Mesenteric fat pad (tissue), 1 donor: ENCODE measurements at places on chromosomes 3 and 15. TPM values are rescaled to one million over a fixed set of nuclear protein-coding genes. Genes with fewer than 3 reads are reported as not detected.

DNA sequence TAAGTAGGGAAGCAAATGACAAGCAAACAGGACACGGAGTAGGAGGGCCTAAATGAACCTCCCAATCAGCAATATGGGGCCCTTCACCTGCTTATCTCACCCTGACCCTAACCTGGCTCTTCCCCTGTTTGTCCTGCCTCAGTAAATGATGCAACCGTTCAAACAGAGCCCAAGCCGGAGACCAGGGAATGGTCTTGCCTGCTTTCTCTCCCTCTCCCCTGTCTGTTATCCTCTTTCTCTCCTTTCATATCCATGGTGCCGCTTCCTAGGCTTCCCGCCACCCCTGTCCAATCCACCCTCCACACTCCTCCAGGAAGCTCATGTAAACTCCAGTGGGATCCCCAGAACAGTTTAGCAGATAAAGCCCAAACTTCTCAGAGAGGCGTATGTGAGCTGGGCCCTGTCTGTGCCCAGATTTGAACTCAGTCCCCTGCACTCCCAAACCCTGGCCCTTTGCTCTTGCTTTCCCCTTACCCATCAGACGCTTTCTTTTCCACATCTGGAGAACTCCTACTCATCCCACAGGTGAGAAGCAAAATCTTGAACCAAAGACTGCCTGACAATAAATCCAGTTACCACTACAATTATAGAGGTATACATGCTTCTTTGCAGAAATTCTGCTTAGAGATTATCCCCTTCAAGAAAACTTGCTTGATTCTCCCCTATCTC, 45.7 kb upstream of the STT3B start:
- DNase-seq: no peak

DNA sequence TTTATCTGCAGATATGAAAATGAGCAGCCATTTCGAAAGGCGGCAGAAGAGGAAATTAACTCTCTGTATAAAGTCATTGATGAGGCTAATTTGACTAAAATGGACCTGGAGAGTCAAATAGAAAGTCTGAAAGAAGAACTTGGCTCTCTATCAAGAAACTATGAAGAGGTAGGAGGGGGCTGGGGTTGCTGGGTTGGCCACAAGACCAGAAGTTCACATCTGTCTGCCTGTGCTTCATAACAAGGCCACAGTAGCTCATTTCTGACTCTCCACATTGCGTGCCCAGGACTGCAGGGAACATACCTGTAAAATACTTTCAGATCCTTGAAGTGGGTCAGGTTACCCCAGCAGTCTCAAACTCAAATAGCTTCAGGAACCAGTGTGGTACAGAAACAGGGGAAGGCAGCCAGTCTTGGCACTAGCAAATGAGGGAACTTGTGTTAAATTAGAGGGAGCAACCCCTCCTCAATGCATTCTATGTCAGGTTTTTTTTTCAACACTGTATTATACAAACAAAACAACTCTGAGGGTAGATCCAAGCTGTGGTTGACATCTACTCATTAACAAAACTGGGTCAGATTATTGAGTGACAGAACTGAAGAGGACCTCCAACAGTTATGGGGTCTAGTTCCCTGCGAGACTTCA, 48.7 kb downstream of the BFSP2 start:
- DNase-seq: no peak

- DNase-seq: no peak
Measured at GRCh38 chr3:87621667-87622066, 345.3 kb upstream of the POU1F1 start.

- no peak for DNase-seq
Measured at GRCh38 chr15:48006031-48006511, 114.7 kb upstream of the SLC24A5 start.

Gene ADAMTS17
- 2.3 TPM for total RNA-seq

Gene HCN4
- not detected for total RNA-seq

Gene DLL4
- total RNA-seq: 15.2 TPM

Gene HDC
- total RNA-seq: 3.2 TPM
